ENCODE measurements at places on chromosomes 7 and 10.

DNA sequence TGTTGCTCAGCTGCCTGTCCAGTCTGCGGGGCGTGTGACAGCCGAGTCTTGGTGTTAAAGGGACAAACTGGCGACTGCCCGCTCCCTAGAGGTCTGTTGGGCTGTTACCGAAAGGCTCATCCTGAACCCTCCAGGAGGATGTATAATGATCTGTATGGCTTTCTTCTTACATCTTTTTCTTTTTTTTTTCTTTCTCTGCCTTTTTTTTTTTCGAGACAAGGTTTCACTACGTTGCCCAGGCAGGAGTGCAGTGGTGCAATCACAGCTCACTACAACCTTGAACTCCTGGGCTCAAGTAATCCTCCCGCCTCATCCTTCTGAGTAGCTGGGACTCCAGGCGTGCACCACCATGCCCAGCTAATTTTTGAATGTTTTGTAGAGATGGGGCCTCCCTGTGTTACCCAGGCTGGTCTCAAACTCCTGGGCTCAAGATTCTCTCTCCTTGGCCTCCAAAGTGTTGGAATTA, 857 bp downstream of the INTS15 start:
- no peak for DNase-seq

- no peak for DNase-seq
Observed at GRCh38 chr7:84177758-84178412, 16.7 kb downstream of the SEMA3A start.

GRCh38 chr7:44400033-44400511, 74.7 kb upstream of the CAMK2B start:
- DNase-seq: no peak

DNA sequence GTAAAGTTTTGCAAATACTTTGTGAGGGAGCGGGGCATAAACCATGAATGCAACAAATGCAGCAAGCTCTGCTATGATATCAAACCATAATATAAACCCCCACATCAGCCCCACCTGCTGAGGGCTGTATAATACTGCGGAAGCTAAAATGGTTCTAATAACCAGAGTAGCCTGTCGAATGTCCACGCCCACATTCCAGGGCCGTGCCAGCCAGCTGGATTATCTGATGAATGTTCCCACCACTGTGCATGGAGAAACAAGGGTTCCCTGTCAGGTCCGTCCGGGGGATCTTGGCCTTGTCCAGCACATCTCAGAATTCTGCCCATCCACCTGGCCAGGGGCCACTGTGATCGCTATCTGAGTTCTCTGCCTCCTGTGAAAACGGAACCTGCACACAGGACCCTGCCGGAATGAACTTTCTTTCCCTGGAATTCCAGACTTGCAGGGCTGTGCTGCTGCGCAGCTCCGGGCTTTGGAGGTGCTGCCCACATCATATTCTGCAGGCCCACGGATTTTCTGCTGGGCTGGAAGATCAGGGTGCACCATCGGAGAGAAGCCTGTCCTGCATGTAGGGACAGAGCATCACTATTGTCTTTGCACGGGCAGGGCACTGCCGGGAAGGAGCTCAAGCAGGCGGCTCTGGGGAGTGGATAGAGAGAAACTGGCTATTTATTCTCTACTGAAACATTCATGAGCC, 77.0 kb upstream of the GNA12 start:
- DNase-seq: no peak
